ENCODE measurements at places on chromosomes 12 and 14.

- peak; percentile 28 for DNase-seq
Measured at GRCh38 chr14:24965934-24966578, 83.9 kb downstream of the STXBP6 start.

DNA sequence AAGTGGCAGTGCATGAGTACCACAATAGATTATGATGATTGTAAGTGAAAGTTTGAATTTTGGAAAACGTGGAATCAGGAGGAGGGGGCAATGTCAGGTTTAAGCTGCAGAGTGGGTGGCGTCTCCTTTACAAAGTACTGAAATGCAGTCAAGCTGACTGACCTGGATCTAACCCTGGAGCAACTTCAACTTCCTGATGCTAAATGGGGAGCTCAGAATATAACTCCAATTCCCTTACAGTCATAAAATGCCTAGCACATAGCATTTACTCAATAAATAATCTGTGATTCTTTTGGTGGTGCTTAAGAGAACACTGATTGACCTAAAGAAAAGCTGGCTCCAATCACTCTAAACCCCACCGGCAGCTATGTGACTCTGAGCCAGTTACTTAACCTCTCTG, 38.5 kb downstream of the CCDC60 start:
- no peak for DNase-seq

DNA sequence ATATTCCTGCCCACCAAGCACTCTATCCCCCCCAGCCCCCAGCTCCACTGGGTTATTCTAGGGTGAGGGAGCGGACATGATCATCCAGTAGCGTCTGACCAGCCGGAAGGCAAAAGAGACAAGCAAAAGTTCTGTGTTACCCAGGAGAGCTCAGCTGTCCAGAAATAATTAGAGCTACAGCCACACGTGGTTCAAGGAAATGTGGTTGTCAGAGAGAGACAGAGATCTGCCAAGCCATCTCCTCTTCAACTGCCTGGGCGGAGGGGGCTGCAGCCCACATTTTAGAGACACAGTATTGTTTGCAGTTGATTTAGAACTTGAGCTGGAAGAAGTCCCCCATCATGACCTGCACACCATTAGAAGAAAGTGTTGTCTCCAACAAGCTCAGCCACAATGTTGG, 30.4 kb downstream of the DAO start:
- DNase-seq = no peak

GRCh38 chr14:79253576-79253975, 957.7 kb downstream of the DIO2 start:
- DNase-seq = no peak

DNA sequence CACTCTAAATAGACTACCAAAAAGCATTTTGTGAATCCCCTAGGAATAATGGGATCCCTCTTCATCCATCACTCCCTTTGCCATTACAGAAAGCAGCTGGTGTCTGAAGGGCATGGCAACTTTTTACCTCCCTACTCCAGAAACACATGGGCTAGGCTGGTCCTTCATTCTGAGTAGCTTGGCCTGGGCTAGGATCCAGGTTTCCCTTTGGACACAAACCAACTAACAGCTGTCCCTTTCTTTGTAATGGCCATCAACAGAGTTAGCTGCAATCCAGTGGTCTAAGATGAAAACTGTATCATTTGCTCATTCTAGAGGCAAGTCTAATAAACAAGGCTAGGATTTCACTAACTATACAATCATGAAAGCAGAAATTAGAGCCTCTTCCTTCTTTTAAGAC, 7.4 kb downstream of the GRIN2B start:
- no peak for DNase-seq

- no peak for DNase-seq
Measured at GRCh38 chr14:81727218-81727617, 193.6 kb upstream of the SEL1L start.

DNA sequence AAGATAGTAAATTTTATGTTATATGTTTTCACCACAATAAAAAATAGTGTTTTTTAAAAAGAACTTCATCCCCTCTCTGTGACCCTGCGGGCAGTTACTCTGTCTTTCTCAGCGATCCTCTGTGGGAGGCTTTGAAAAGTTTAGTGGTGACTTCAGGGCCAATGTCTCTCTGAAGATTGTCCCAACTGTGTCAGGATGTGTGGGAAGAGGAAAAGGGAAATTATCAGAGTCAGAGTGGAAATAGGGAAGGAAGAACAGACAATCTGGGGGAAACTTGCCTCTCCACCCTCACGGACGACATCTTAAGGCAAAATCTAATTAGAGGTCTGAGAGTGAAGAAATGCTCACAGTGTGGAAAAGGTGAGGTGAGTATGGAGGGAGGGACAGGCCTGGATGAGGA, 3.5 kb upstream of the OR10P1 start:
- peak; percentile 62 for DNase-seq
